ENCODE measurements at places on chromosomes 12 and 14.

DNA sequence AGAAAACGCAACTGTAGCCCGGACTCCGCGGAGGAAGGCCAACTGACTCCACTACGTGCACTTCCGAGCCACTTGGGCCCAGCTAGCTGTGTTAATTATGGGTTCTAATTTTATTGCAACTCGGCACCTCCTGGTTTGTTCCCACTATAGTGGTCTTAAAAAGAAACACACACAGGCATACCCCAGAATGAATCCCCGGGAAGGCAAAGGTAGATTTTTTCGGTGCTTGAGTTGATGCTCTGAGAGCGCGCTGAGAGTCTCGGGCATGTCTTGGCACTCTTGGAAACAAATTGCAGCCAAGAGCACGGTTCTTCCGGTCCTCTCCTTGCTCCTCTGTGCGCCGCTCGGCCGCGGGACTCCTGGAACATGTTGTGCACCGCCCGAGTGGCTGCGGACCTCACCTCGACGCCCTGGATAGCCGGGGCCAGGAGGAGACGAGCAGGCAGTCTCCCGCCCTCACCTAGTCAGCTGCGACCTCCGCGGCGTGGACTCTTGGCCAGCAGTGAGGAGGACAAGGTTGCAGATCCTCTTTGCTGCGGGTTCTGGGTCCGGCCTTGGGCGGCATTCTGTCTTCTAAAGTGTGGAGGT is 6.8 kb upstream of the PAX9 start:
- no peak for DNase-seq

DNA sequence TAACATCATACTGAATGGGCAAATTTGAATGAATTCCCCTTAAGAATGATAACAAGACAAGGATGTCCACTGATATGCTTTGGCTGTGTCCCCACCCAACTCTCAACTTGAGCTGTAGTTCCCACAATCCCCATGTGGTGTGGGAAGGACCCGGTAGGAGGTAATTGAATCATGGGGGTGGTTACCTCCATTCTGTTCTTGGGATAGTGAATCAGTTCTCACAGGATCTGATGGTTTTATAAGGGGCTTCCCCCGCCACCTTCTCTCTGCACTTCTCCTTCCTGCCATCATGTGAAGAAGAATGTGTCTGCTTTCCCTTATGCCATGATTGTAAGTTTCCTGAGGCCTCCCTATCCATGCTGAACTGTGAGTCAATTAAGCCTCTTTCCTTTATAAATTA is 29.3 kb downstream of the MED6 start:
- no peak for DNase-seq

- DNase-seq, result no peak
Observed at GRCh38 chr12:93638095-93638494, 39.1 kb upstream of the CRADD start.

DNA sequence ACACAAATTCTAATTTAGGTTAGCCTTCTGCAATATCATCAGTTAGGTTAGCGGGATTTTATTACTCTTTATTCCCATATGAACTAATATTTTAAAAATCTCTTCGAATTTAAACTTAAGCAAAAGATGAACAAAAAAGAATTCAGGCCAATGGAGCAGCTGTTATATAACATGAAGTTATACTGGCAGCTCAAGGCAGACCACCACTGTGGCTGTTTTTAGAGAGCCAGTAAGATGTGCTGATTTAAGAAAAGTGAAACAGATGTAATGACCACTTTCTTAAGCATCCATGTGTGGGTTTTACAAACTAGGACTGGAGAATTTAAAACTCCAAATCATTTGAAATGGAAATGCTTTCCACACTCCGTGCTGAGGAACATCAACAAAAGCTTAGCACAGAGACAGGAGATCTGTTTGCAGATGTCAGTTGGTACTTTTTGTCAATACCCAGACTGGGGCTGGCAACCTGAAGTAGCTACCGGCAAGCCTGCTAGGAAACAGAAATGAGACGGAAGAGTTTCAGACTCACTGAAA is 164.9 kb downstream of the TTC7B start:
- DNase-seq, result no peak

DNA sequence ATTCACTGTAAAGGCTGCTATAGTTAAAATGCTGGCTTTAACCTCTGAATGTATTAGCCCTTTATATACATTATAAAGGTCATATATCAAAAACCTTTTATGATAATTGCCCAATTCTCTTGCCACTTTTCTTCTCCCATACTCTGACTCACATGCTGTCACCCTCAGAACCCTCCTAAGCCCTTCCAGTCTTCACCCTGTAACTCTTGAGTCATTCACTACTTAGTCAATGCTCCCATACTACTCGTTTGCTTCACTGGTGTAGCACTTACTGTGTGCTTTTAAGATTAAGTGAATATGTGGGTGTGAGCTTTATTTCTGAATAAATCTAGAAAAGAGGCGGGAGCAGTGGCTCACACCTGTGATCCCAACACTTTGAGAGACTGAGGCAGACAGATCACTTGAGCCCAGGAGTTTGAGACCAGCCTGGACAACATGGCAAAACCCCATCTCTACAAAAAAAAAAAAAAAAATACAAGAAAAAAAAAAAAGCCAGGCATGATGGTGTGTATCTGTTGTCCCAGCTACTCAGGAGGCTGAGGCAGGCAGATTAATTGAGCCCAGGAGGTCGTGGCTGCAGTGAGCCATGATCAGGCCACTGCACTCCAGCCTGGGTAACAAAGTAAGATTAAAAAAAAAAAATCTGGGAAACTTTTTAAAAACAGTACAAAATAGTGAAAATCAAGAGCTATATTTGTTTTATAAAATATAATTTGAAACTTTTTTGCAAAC is 37.6 kb downstream of the SPATA7 start:
- DNase-seq, result no peak

GRCh38 chr12:133063556-133063955 is 17.2 kb upstream of the ZNF140 start:
- DNase-seq, result no peak

DNA sequence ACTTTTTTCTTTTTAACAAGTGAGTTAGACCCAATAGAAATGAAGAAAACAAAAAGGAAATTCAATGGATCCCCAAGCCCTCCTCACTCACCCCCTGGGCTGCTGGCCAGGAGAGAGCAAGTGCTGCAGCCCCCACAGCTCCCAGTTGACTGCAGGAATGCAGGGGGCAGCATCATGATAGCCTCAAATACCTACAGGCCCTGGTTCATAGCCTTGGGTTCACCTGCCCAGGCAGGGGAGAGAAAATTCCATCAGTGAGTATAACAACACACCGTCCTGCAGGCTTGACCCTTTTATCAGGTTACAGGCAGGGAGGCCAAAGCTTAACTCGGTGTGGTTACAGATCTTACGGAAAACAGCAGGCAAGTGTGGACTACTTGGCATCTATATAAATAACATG is 76.3 kb downstream of the PHLDA1 start:
- no peak for DNase-seq

DNA sequence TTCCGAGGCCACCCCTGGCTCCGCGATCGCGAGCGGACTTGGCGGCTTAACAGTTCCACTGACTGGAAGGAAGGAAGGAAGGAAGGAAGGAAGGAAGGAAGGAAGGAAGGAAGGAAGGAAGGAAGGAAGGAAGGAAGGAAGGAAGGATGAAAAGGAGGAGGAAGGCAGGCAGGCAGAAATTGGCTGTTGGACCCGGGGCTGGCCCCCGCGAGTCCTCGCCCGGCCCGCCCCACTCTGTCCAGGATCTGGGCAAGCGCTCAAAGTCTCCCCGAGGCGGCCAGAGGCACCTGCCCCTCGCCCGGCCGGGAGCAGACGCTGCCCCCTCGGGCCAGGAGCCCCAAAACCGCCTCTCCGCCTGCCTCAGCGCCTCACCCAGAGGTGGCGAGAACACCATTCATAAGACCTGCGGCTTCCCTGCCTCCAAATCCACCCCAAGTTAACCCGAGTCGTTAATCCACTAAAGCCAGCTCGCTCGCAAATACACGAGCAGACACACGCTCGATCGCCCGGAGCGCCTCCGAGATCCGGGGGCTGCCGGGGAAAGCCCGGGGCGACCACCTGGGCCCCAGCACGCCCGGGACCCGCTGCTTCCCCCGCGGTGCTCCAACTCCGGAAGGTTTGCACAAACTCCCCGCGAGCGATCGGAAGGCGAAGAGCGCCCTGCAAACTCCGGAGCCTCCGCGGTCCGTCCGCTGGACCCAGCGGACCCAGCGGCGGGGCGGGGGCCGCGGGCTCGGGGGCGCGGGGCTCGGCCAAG is 844 bp downstream of the DPF3 start:
- DNase-seq, result peak; percentile 32

DNA sequence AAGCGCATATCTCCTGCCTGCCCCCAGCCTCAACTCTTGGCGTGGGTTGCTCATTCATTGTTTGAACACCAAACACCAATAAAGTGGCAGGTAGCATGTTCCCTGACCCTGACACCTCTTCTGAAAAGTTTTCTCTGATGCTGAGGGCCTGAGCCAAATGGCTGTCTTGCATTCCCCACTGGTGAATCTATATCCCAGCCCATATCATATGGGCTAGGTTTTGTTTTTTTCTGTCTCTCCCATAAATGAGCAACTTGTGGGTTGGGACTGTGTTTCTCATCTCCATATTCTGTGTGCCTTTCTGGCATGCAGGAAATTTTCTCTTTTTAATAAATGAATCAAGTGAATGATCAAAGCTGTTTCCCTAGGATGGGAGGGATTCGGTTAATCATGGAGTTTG is 5.0 kb downstream of the MYO1A start:
- no peak for DNase-seq

DNA sequence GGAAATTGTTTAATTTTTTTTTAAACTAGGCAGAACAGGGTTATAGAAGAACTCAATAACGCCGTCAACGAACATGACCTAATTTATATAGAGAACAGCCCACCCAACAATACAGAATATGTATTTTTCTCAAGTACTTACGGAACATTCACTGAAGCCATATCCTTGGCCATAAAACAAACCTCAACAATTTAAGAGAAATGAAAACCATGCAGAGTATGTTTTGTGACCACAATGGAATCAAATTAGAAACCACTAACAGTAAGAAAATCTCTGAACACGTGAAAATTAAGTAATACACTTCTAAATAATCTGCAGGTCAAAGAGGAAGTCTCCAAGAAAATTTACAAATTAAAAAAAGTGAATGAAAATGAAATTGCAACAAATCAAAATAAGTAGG is 9.4 kb downstream of the SART3 start:
- no peak for DNase-seq

GRCh38 chr12:129788506-129789084 is 115.2 kb downstream of the TMEM132D start:
- no peak for DNase-seq

- no peak for DNase-seq
Observed at GRCh38 chr12:53952871-53953734, 1.6 kb upstream of the HOXC12 start.

DNA sequence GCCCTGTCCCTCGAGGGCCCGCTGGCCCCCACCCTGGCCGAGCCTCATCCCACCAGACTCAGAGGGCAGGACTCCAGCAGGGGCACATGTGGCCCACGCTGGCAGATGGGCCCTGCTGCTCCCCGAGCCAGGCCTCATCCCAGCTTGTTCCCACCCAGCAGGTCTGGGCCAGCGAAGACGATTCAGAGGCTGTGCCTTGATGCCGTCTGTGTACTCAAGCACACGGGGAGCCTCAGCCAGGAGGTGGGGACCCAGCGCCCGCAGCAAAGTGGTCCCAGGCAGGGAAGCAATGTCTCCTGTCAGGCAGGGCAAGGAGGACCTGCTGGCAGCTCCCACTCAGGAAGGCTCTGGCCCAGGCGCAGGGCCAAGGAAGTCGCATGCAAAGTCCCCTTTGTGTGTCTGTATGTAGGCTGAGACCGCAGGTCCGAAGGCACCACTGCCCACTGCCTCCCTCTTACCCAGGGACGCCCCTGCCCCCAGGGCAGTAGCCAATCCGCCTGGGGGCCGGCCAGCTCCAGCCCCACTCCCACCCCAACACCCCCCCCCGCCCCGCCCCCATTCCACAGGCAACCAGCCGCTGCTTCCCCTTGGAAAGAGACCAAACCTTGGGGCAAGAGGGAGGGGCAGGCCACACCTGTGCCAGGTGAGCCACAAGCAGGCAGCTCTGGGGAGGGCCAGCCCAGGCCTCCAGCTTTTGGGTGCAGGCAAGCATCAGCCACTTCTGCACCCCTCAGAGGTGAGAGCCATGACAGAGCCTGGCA is 9.4 kb downstream of the DEGS2 start:
- DNase-seq, result no peak

DNA sequence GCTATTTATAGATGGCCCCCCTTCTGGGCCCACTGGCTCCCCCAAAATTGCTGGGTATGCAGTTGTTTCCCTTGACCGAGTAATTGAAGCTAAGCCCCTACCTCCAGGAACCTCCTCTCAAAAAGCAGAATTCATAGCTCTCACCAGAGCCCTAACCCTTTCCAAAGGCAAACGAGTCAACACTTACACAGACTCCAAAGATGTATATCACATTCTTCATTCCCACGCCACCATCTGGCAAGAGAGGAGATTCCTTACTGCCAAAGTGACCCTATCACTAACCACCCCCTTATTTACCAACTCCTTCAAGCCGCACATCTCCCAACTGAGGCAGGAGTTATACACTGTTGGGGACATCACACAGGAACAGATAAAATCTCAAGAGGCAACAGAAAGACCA is 66.8 kb downstream of the MOK start:
- no peak for DNase-seq

GRCh38 chr12:128190614-128191013 is 76.4 kb upstream of the TMEM132C start:
- DNase-seq, result no peak

- DNase-seq, result no peak
Observed at GRCh38 chr12:58413794-58414193, 472.4 kb downstream of the ATP23 start.

DNA sequence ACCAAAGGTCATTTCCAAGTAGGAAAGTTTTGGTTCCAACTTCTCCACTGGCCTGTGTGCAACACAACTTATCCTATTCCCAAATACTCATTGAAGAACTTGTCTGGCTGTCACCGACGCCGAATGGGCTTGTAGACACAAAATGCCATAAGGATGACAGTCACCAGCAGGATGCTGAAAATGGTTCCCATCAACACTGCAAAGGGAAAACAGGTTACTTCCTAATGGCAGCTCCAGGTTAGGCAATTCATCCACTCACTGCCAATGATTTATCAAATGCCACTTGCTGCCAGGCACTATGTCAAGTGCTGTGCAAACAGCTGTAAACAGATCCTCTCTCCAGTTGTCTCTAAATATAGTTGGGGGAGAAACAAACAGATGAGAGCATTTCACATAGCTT is 6.1 kb downstream of the C12orf76 start:
- no peak for DNase-seq

DNA sequence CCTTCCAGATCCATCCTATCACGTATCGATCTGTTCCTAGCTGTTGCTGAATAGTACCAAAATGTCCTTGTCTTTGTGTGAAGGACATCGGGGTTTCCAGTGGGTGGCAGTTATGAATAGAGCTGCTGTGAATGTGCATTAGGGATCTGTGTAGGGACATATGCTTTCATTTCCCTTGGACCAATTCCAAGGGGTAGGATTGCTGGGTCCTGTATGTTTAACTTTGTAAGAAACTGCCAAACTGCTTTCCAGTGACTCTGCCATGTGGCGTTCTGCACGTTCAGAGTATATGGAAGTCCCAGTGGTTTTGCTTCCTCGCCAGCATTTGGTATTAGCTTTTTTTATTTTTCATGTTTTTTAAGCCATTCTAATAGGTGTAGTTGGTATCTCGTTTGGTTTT is 28.6 kb downstream of the PACS2 start:
- no peak for DNase-seq

- no peak for DNase-seq
Observed at GRCh38 chr14:56812364-56813141, 2.3 kb upstream of the OTX2 start.

Data from stimulated activated CD4-positive, alpha-beta T cell treated with anti-CD3 and anti-CD28 coated beads, Interleukin-4, amount 100 ng/mL, for 1 hour (primary cell).